CD4-positive, CD25-positive, alpha-beta regulatory T cell (primary cell): ENCODE measurements at places on chromosomes 1 and 21. TPM values are rescaled to one million over a fixed set of nuclear protein-coding genes. Genes with fewer than 3 reads are reported as not detected.
A peak's percentile ranks its signal among the peaks of the same experiment; 100 is the strongest.

- no peak overlapping the region for H3K27ac ChIP-seq
- no peaks in the 10 kb centered on the region for H3K4me1 ChIP-seq
- no peak overlapping the region for H3K4me3 ChIP-seq
- H3K36me3 ChIP-seq = no peaks in the 10 kb centered on the region
Measured at GRCh38 chr1:228349701-228350171, 56.9 kb downstream of the TRIM11 start.

GRCh38 chr1:194026422-194026821 lies 840.0 kb upstream of the B3GALT2 start:
- no peaks in the 10 kb centered on the region for H3K4me1 ChIP-seq
- no peaks in the 10 kb centered on the region for H3K36me3 ChIP-seq

GRCh38 chr1:53662169-53662568 lies 76.8 kb downstream of the GLIS1 start:
- H3K4me3 ChIP-seq = no peak overlapping the region
- no peak overlapping the region for H3K27ac ChIP-seq
- no peaks in the 10 kb centered on the region for H3K36me3 ChIP-seq
- no peak for DNase-seq
- no peaks in the 10 kb centered on the region for H3K27me3 ChIP-seq

DNA sequence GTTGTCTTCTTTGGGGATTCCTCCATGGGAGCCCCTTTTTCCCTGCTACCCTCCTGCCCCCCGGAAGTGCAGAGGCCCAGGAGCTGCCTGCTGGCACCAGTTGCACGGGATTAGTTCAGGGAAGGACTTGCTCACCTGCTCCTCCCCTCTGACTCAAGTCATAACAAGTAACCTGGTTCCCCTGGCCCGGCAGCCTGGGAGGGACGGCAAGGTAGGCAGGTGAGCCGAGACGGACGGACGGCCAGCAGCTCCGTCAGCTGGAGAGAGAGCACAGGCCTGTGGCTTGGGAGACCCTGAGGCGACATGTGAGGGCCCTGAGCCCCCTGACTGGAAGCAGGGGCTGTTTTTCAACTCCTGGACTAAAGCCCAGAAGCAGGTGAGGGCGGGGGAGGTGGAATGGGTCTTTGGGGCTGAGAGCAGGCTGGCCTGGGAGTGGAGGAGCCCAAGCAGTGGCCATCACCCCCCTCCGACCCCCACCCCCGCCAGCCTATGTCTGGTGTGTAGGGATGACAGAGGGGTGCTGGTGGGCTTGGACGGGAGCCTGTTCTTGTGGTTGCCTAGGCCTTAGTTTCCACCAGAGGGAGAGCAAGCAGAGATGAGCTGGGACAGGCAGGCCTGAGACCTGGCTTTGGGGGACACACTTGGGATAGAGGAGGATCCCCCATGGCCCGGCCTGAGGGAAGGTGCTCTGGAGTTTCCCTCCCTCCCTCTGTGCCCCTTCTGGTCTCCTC lies at the start of gene INAVA:
Gene INAVA, plus strand, starts transcription at position 189 of the 731 bp plus-strand sequence. CDS start 3,501 bp downstream, outside the sequence.
- H3K27ac ChIP-seq = no peak within 1 kb of the TSS
- no peak for DNase-seq
- peaks cover 15% of the 10 kb centered on the region for H3K4me1 ChIP-seq
- no peaks in the 10 kb centered on the region for H3K36me3 ChIP-seq
- peaks cover 15% of the 10 kb centered on the region for H3K27me3 ChIP-seq

- no peak overlapping the region for H3K4me3 ChIP-seq
- H3K4me1 ChIP-seq = peaks cover 70% of the 10 kb centered on the region
- no peak for DNase-seq
Measured at GRCh38 chr1:30741239-30741894, 16.2 kb downstream of the LAPTM5 start.

DNA sequence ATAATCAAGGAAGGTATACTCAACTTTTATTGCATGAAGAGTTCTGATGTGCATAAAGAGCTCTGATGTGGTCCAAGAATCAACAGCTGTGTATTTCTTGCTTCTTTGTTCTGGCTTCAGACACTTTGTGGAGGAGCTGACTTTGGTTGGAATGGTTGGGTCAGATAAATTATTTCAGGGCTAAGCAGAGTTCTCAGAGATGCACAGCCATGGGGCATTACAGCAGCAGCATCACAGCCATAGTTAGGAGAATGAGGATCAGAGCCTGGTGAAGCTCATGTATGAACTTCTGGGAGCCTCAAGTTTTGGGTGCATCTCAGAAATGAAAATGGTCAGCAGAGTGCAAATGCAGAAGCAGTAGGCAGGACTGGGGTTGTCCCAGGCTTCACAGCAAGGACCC lies 267.4 kb upstream of the RUNX1 start:
- DNase-seq = no peak
- no peaks in the 10 kb centered on the region for H3K27me3 ChIP-seq
- no peaks in the 10 kb centered on the region for H3K36me3 ChIP-seq
- no peaks in the 10 kb centered on the region for H3K4me1 ChIP-seq

- peaks cover 7% of the 10 kb centered on the region for H3K4me1 ChIP-seq
- H3K36me3 ChIP-seq = no peaks in the 10 kb centered on the region
- H3K27me3 ChIP-seq = no peaks in the 10 kb centered on the region
- no peak overlapping the region for H3K27ac ChIP-seq
- peak overlapping the region; percentile 76 for H3K4me3 ChIP-seq
- no peak for DNase-seq
Measured at GRCh38 chr1:89407360-89407759, 43.5 kb downstream of the GBP6 start.

DNA sequence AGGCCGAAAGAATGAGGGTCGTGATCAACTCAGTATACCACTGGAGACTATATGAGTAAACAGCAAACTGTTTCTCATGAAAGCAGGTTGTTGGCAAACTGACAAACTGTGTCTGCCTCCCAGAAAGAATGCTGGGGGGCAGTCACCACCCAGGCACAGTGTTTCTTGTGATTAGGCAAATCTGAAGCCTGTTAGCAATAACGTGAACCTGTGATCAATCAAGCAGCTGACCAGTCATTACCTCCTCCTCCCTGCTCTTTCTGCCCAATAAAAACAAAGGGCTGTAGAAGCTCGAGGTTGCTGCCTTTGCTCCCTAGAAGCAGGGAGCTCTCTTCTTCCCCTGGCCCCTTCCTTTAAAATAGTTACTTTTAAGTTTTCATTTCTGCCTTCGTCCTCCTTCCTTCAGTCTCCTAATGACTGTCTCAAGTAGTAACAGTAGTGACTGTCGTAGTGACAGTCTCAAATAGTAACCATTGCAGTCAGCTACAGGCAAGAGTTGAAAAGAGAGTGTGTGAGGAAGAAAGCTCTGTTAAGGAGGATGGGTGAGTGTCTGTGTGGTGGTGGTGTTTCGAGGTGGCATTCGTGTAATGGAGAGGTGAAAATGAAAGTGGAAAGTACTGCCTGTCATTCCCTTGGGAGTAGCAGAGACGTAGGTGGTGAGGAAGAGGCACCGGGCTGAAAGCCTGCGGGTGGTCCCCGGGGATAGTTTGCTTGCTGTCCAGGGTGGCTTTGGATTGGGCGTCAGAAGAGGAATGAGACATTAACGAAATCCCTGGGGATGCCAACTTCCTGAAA lies 14.5 kb downstream of the HHAT start:
- H3K36me3 ChIP-seq = no peaks in the 10 kb centered on the region

DNA sequence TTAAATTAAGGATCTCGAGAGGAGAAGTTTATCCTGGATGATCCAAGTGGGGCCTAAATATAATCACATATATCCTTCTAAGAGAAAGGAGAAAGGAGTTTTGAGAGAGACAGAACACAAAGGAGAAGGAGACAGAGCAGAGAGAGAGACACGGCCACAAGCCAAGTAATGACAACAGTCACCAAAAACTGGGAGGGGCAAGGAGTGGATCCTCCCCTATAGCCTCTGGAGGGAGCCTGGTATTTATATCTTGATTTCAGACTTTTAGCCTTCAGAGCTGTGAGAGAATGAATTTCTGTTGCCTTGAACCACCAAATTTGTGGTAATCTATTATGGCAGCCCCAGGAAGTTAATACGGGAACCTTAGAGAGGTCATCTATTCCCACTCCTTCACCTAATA lies 49.5 kb upstream of the CD1D start:
- peaks cover 2% of the 10 kb centered on the region for H3K27me3 ChIP-seq
- no peak for DNase-seq
- H3K27ac ChIP-seq = no peak overlapping the region
- no peak overlapping the region for H3K4me3 ChIP-seq
- H3K36me3 ChIP-seq = no peaks in the 10 kb centered on the region

DNA sequence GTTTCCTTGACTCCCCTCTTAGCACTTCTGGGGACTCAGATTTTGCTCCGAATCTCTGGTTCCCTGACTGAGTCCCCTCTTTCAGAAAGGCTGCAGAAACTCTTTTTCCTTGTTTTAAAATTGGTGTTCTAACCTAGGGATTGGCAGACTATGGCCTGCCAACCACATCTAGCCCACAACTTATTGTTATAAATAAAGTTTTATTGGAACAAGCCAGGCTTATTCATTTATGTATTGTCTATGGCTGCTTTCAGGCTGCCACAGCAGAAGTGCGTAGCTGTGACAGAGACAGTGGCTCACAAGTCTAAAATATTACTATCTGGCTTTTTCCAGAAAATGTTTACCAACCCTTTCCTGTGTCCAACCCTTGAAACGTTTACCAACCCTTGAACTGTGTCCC lies 81.7 kb downstream of the IER5 start:
- peaks cover 6% of the 10 kb centered on the region for H3K4me1 ChIP-seq
- H3K27ac ChIP-seq = no peak overlapping the region
- no peak overlapping the region for H3K4me3 ChIP-seq
- no peaks in the 10 kb centered on the region for H3K36me3 ChIP-seq
- no peaks in the 10 kb centered on the region for H3K27me3 ChIP-seq

DNA sequence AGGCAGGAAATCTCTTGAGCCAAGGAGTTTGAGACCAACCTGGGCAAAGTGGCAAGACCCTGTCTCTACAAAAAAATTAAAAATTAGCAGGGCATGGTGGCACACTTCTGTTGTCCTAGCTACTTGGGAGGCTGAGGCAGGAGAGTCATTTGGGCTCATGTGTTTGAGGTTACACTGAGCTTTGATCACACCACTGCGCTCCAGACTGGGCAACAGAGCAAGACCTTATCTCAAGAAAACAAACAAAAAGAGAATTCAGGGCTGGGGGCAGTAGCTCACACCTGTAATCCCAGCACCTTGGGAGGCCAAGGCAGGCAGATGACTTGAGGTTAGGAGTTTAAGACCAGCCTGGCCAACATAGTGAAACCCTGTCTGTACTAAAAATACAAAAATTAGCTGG lies 17.8 kb upstream of the SLC16A1 start:
- no peak for DNase-seq
- H3K36me3 ChIP-seq = no peaks in the 10 kb centered on the region

GRCh38 chr1:57272601-57273000 lies 151.3 kb downstream of the DAB1 start:
- no peak for DNase-seq
- H3K4me3 ChIP-seq = no peak overlapping the region
- no peaks in the 10 kb centered on the region for H3K36me3 ChIP-seq
- H3K27me3 ChIP-seq = no peaks in the 10 kb centered on the region
- no peak overlapping the region for H3K27ac ChIP-seq

GRCh38 chr1:92168657-92169056 lies 49.1 kb upstream of the C1orf146 start:
- H3K27me3 ChIP-seq = no peaks in the 10 kb centered on the region
- H3K27ac ChIP-seq = no peak overlapping the region
- no peak overlapping the region for H3K4me3 ChIP-seq

DNA sequence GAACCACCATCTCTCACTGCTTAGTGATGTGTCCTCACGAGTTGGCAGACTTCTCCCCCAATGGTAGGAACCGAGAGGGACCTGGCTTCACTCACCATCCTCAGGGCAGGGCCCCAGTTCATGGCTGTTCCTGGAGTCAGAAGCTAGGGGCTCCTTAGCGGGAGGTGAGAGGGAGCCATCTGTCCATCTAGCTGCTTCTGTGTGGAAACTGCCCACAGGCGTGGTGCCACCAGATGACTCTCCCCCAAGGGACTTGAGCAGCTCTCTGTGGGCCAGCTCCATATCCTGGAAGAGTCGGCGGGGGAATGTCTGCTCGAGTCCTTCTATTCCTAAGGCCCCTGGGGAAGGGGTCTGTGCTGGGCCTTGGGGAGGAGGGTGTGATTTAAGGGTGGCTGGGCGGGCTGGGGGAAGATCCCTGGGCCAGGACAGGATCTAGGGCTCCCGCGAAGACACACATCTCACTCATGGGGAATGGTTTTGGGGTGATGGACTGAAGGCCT lies 16.3 kb downstream of the LRRC71 start:
- no peak overlapping the region for H3K4me3 ChIP-seq
- no peak for DNase-seq
- no peaks in the 10 kb centered on the region for H3K4me1 ChIP-seq

DNA sequence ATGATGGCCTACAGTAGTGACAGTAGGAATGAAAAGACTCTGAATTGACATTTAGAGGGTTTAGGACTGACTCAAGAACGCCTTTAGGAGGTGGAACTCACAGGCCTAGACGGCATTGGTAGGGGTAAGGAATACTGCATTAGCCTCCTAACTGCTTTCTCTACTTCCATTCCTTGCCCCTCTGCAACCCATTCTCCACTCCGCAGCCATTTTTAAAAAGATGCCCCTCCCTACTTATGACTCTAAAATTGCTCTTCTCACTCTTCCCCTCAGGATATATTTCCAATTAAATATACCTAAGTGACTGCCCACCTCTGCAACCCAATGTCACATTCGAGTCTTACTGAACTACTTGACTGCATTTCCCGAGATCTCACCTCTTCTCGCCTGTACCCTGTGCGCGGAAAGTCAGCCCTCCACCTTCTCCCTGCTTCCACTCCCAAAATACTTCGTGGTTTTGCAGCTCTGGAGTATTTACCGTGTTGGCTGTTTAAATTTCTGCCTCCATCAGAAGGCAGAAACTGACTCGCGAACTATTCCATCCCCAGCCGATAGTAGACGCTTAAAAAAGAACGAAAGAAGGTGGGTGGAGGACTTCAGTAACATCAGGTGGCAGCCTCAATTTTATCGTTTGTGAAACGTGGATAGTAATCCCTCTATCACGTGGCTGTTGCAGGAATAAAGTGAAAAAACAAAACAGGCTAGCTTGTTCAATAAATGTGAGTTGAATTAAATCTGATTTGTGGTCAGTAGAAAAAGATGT lies 1.1 kb upstream of the YBX1 start:
- no peak for DNase-seq
- no peaks in the 10 kb centered on the region for H3K27me3 ChIP-seq
- H3K27ac ChIP-seq = peak overlapping the region; percentile 88
- H3K4me1 ChIP-seq = peaks cover 41% of the 10 kb centered on the region
- peak overlapping the region; percentile 95 for H3K4me3 ChIP-seq

GRCh38 chr1:11985851-11986250 lies 5.6 kb downstream of the MFN2 start:
- H3K27ac ChIP-seq = no peak overlapping the region
- H3K4me3 ChIP-seq = no peak overlapping the region
- no peaks in the 10 kb centered on the region for H3K27me3 ChIP-seq
- H3K4me1 ChIP-seq = peaks cover 12% of the 10 kb centered on the region
- peaks cover 55% of the 10 kb centered on the region for H3K36me3 ChIP-seq

DNA sequence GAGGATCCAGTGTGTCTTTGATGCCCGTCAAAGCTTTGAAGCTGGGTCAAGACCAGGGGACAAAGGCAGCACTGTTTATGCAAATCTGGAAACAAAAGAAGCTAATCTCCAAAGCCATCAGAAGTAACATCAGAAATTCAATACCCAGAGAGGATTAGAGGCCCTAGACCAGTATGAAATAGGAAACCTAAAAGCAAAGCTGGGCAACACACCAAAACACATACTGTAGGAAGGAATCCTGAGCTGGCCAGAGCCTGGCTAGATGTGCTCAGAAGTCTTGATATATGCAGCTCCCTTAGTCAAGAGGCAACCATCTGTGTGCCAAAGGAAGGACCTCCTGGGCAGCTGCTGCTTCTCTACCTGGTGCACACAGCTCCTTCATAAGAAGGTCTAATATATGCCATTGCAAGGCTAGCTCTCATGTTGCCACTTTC lies 12.3 kb downstream of the COLGALT2 start:
- no peak overlapping the region for H3K27ac ChIP-seq
- DNase-seq = no peak
- no peak overlapping the region for H3K4me3 ChIP-seq

The AGO4 gene
- 2.4 TPM for polyA plus RNA-seq

The LCE2C gene
- not detected for polyA plus RNA-seq

The CEP85 gene
- polyA plus RNA-seq = 6.5 TPM

The CCDC28B gene
- 14.1 TPM for polyA plus RNA-seq

The CDC73 gene
- 62.5 TPM for polyA plus RNA-seq

The ZNF648 gene
- 0.28 TPM for polyA plus RNA-seq

The GIPC2 gene
- polyA plus RNA-seq = not detected
